ENCODE measurements at places on chromosomes 6 and 20.

GRCh38 chr6:89154131-89154530 lies 8.3 kb downstream of the PM20D2 start:
- no peak for DNase-seq

DNA sequence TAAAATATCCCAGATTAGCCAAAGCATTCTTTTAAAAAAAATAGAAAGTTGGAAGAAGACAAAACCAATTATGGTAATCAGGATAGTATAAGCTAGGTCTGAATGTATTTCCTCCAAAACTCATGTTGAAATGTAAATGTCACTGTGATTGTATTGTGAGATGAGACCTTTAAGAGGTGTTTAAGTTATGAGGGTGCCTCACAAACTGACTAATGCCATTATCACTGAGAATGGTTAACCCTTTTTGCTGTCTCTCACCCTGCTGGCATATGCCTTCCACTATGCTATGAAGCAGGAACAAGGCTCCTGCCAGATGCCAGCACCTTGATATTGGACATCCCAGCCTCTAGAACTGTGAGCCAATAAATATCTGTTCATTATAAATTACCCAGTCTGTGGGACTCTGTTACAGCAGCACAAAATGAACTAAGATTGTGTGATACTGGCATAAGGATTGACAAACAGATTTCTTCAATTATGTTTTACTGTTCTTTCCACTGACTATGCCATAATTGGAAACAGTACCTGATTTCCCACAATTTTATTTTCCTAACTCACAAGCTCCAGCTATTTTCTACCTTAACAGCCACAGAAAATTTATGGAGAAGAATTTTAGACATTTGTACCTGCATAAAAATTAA lies 63.8 kb downstream of the IBTK start:
- peak; percentile 22 for DNase-seq

GRCh38 chr20:45373353-45374100 lies 4.6 kb downstream of the TP53TG5 start:
- peak; percentile 78 for DNase-seq

GRCh38 chr6:154458565-154459470 lies 51.7 kb downstream of the CNKSR3 start:
- peak; percentile 75 for DNase-seq

DNA sequence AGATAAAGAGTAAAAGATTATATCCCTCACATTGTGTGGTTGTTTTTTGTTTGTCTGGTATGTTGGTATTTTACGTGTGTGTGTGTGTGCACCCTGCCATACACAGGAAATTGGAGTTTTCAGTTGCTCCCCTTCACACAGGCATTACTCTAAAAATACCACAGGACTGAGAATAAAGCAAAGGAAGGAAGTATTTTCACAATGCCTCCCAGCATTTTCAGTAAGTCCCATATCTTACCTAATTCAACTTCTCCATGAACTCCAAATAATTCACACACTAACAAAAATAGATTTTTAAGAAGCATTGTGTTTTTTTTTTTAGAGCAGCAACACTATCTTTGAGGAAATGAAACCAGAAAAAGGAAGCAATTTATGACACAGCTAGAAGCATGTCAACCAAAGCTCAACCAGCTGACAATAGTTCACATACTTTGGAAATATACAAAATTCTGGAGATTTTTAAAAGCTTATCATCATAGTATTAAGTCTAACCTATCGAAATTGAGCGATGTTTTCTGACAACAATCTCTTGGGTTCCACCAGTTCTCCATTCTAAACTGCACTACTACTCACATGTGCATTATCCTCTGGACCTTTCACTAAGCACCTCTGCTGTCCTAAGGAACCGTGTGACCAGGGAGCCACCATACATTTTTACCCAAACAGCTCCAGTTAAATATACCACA lies 2.1 kb downstream of the UBE2J1 start:
- DNase-seq: no peak

DNA sequence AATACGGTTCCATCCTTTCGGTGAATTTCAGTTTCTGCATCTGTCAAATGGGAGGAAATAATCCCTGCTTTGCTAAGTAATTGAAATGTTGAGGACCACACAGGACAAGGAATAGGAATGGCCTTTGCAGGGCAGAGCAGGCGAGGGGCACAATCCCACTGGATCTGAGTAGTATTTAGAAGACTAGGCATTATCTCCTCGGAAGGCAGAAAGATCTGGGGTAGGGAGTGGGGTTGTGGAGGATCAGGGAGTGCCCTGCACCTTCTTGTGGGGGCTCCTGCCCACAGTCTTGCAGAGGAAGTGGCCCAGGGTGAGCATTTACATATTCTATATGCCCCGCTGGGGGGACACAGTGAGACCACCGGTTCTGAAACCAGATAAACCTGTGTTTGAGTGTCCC lies 87.1 kb upstream of the SIRPA start:
- DNase-seq: no peak

GRCh38 chr6:3538536-3538935 lies 81.7 kb upstream of the SLC22A23 start:
- no peak for DNase-seq

DNA sequence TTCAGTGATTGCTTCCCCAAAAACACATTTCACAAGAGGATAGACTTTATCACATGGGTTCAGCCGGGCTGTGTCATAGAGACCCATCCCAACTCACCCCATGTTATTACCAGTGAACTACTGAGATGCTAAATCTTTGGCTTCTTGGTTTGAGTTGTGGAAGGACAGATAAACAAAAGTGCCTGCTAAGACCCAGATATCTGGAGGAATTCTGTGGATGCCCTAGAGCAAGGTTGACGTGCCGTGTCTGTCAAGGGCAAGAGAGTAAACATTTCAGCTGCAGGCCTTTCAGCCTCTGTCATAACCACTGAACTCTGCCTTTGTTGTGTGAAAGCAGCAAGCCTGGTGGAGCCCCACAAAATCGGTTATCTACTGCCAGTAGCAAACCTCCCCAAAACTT lies 11.2 kb upstream of the THBD start:
- no peak for DNase-seq

GRCh38 chr20:20785226-20785625 lies 72.8 kb upstream of the RALGAPA2 start:
- no peak for DNase-seq

DNA sequence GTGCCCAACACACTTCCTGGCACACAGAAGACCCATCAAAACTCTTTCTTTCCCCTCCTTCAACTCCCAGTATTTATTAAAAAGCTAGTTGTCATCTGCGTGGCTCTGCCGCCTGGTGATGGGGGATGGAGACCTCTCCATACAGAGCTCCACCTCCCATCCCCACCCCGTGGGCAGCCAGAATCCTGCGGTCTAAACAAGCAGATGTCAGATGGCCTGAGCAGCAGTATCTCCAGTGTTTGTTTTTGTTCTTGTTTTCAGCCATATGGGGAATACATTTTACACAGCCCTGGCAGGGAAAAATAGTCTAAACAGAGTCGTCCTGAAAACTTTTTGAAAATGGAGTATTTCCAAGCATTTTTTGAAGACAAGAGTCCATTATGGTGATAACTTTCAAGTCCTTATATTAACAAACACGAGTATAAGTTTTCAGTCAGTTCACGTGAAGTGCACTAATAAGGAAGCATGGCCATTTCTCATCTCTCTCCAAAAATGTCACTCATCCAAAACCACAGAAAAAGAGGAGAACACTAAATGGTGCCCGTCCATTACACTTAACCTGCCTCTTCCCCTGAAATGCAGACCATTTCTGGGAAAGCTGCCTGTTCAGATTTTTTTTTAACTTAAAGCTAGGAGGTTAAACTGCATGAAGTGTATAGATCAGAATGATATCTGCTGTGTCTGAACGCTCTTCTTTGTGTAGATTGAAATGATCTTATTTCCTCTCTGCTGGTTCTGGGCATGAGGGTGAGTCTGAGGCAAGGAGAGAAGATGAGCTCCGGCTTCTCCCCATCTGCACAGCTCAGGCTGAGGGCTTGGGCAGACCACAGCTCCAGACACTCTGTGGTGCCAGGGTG lies 91.0 kb downstream of the TCP11 start:
- peak; percentile 77 for DNase-seq

DNA sequence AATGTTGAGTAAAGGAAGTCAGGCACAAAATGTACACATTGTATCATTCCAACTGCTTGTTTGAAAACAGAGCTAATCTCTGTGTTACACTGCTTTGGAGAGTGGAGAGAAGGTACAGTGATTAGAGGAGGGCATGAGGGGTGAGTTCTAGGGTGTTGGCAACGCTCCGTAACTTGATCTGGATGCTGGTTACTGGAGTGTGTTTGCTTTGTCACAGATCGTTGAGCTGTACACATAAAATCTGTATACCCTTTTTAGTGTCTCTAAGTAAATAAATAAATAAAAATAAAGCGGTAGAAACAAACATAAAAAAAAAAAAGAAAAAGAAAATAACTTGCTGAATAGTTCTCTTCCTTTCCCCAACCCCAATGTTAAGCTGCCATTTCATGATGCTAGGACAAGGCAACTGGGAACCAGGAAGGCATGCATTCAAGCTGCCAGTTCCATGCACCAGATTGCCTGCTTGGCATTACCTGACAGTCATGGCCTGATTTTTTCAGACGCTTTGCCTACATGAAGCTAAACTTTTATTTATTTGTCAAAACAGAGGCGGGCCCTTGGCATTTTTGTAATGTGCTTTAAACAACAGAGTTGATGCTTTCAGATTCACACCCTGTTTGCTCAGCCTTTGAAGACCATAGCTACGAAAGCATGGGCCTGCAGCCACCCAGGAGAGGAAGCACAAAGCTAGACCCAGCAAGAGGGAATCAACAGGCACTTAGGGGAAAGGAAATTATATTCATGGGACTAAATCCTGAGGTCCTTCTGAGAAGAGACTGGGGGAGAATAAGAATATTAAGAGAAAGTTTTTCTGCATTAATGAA lies 21.2 kb downstream of the TNFRSF21 start:
- DNase-seq: no peak

- peak; percentile 32 for DNase-seq
Measured at GRCh38 chr6:118618676-118619377, 32.6 kb downstream of the CEP85L start.

DNA sequence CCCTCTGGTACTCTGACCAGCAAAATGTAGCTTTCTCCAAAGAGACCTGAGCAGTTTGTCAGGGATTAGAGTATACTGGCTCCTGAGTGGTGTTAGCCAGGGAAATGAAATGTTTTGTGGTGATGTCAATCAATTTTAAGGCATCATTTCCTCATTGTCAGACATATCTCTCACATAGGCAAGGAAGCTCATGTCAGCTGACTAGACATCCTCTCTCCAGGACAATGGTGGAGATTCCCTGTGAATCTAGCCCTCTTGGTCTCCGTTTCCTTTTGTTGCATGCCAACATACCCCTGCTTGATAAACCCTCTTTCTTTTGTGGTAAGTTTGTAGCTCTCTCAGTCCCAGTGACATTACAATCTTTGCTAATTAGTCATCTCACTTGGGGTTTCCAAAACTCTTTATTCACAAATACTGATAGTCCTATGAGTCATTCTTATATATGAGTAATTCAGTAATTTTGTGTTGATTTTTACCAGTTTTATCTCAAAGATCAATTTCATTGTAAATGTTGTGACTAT lies 135.6 kb upstream of the PTPRK start:
- DNase-seq: peak; percentile 92

- DNase-seq: no peak
Measured at GRCh38 chr6:30202366-30202765, 10.8 kb downstream of the TRIM26 start.

- DNase-seq: no peak
Measured at GRCh38 chr6:40874495-40874894, 164.5 kb downstream of the UNC5CL start.

GRCh38 chr6:148491638-148492251 lies 149.1 kb downstream of the SASH1 start:
- peak; percentile 64 for DNase-seq

DNA sequence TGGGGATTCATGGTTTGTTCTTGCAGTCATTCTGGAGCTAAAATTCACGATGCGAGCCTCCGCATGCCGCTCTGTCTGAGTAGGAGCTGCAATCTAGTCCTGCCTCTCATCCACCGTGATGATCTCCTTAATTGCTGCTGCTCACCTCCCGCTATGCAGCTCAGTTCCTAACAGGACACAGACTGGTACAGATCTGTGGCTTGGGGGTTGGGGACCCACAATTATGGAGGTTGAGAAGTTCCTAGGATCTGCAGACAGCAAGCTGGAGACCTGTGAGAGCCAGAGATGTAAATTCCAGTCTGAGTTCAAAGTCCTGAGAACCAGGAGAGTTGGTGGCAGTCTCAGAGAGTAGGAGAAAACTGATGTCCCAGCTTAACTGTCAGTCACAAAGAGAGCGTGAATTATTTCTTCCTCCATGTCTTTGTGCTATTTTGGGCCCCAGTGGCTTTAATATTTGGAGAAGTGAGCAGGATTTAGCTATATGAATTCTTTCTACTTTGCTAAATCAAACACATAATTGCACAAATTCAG lies 378.7 kb upstream of the MAN1A1 start:
- no peak for DNase-seq

DNA sequence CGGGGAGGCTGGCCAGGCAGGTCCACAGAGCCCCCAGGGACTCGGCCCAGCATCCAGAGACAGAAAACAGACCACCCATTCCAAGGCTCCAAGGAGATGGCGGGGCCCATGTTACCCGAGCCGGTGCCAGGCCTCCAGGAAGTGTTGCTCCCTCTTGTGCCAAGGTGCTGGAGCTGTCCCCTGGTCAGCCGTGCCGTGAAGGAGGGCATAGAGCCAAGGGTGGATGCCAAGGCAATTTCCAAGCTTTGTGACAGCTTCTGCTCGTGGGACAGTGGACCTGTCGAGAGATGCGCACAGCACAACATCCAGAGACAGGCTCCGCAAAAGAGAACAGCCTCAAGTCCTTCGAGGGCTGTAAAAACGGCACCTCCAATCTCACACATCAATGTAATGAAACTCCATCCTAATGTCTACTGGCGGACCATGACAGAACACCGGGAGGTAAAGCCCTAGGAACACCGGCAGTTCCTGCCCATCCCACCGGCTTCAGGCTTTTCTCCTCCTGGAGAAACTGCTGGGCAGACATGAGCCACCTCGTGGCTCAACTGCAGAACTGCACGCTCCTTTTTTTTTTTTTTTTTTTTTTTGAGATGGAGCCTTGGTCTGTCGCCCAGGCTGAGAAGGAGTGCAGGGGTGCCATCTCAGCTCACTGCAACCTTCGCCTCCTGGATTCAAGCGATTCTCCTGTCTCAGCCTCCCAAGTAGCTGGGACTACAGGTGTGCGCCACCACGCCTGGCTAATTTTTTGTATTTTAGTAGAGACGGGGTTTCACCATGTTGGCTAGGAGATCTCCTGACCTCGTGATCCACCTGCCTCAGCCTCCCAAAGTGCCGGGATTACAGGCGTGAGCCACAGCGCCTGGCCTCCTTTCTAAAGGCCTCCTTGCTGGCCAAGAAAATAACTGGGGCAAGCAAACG lies 30.9 kb upstream of the AVP start:
- DNase-seq: peak; percentile 61

- peak; percentile 83 for DNase-seq
Measured at GRCh38 chr20:4951299-4951698, 50.0 kb downstream of the SLC23A2 start.

- peak; percentile 87 for DNase-seq
Measured at GRCh38 chr6:139369568-139370282, 4.7 kb downstream of the CITED2 start.

GRCh38 chr6:9435281-9435680 lies 979.6 kb downstream of the TFAP2A start:
- DNase-seq: no peak

GRCh38 chr6:169996378-169997051 lies 245.1 kb downstream of the ERMARD start:
- no peak for DNase-seq

GRCh38 chr6:149065121-149065520 lies 252.4 kb upstream of the TAB2 start:
- DNase-seq: no peak
